CD4-positive, alpha-beta T cell (primary cell): ENCODE measurements at places on chromosomes 2 and 18.

DNA sequence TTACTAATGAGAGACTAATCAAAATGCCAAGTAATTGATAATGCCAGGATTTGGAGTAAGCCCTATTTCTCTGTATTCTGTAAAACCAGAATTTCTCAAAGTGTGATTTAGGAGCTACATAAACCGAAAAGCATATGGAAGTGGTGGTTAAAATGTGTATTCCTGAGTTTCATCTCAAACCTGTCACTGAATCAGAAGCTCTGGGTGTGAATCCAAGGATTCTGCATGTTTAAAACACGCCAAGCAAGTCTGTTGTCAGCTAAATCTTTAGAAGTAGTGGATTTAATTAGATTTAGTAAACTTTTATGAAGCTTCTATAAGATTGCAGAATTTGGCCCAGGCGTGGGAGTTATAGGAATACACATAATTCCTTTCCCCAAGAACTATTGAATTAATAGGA is 700.3 kb downstream of the DCC start:
- DNase-seq = no peak

- DNase-seq = no peak
Measured at GRCh38 chr2:33321236-33321771, 155.1 kb upstream of the RASGRP3 start.

DNA sequence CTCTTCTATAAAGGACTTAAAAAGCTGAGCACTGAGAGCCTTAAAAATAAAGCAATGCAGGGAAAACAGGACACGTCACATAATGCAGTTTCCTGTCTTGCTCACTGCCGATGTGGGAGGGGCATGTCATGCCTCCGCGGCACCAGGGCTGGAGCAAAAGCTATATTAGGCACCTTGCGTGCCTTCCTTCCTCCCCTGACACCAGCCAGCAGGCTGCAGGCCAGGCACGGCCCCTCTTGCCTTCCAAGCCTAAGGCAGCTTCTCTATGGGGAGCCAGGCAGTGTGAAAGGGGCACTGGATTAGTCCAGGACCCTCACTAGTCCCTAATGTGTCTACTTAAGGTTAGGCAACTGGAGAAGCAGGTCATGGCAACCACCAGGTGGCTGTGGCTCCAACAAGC is 26.3 kb downstream of the MRPL35 start:
- peak; percentile 37 for DNase-seq

- no peak for DNase-seq
Measured at GRCh38 chr2:122545821-122546220, 790.4 kb downstream of the TSN start.

DNA sequence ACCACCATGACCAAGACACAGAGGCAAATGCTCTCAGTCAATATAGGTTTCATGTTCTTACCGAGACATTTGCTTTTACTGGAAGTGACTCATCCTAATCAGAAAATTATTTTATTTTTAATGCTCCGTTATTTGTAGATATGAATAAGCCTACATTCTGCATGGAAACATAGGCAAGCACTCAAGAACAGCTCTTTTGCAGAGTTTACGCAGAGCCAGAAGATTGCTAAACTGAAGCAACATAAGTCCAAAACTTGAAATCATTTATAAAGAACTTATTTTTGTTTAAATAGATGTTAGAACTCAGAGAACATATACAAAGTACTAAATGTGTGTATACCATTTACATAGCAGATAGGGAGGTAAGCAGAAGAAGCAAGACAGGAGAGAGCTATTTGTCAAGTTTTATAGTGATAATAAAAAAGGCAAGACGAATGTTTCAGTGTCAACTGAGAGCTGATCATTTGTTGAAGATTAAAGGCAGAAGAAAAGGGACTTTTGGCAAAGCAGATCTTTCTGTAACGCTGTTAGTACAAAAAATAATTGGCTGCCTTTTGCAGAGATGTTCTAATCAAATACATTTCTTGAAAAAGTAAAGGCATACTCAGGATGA is 12.4 kb upstream of the PPP1R1C start:
- DNase-seq = no peak

GRCh38 chr18:21997207-21998143 is 171.9 kb upstream of the GATA6 start:
- peak; percentile 38 for DNase-seq

- no peak for DNase-seq
Measured at GRCh38 chr2:118779362-118779761, 68.1 kb downstream of the EN1 start.

- no peak for DNase-seq
Measured at GRCh38 chr2:168626096-168626495, 170.0 kb downstream of the CERS6 start.

DNA sequence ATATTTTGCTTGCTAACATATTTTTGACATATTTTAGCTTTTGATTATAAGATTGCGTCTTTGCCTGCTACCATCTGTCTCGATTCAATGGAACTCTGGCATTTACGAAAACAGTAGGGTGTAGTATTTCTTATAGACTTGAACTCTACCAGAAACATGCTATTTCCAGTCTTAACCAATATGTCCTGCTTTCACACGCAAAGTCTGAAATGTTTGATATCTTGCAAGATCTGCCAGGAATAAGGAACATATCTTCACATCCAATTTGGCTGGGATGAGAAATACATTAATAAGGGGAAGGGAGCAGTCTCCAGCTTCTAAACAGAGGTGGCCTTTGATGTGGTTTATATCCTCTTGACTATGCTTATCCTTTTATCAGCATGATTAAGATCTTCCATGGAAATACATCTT is 299.4 kb downstream of the ZNF521 start:
- no peak for DNase-seq

DNA sequence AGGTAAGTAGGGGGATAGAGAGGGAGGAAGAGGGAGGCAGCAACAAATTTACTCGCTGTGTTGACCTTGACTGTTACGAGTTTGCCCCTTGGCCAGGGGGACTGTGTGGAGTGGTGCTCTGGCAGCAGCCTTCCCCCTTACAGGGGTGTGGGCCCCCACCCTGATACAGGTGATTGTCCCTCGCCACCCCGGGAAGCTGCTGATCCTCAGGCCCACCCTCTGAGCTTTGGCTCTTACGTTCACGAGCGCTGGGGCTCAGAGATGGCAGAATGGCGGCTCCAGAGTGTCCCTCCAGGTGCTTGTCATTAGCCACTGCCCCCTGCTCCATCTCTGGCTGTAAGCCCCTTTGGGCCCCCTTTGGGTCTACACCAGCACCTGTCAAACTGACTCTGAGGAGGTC is 88.6 kb downstream of the GLI2 start:
- no peak for DNase-seq

DNA sequence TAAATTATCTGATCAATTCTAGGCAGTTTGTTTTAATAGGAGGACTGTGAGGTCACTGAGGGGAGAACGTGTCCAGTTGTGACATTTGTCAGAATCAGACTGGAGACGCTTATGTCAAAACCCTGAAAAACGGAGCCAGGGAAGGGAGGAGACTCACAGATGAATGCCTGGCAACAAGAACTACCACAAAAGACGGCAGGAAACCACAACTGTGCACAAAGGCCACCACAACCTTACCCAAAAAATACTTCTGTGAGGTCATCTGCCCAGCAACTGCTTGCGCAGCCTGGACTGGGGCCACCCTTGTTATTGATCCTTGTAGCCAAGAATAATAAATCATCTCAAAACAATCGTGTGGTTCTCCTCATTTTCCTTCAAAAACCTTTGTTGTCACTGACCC is 173.0 kb upstream of the ALKAL2 start:
- peak; percentile 24 for DNase-seq

- no peak for DNase-seq
Measured at GRCh38 chr2:162266460-162266760, 23.2 kb upstream of the FAP start.

DNA sequence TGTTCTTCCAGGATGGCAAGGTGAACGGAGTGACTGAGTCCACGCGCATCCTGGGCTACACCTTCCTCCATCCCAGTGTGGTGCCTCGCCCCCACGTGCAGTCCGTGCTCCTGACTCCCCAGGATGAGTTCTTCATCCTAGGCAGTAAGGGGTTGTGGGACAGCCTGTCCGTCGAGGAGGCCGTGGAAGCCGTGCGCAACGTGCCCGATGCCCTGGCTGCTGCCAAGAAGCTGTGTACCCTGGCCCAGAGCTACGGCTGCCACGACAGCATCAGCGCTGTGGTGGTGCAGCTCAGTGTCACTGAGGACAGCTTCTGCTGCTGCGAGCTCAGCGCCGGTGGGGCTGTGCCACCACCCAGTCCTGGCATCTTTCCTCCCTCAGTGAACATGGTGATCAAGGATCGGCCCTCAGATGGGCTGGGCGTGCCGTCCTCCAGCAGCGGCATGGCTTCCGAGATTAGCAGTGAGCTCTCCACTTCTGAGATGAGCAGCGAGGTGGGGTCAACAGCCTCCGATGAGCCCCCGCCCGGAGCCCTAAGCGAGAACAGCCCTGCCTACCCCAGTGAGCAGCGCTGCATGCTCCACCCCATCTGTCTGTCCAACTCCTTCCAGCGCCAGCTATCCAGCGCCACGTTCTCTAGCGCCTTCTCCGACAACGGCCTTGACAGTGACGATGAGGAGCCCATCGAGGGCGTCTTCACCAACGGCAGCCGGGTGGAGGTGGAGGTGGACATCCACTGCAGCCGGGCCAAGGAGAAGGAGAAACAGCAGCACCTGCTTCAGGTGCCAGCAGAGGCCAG is 263.1 kb downstream of the PHLPP1 start:
- DNase-seq = no peak

DNA sequence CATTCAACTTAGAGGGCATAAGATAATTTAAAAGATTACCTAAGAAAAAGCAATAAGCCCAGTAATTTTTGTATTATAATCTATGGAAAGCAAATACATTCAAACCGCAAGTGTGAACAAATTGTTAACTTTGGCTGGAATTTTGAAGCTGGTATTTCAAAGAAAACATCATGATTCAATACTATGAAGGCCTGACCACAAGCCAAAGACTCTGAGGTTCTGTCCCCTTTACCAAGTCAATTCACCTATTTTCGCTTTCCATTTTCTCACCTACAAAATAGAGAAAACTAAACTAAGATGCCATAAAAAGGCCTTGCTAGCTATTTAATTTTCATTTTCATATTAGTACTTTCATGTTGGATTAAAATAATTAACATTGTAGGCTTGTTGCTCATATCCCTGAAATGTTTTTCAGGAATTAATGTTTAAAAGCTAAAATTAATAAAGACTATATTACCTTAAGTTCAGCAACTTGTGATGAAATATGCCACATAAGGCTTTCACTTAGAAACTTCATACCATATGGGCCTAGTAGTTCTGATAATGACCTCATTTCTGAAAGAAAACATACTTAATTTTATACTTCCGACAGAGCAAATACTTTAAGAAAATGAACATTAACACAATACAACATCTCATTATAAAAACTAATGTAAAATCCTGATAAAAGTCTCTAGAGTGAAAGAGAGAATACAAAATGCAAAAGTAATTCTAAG is 85.7 kb upstream of the FRZB start:
- no peak for DNase-seq

GRCh38 chr2:67645280-67646138 is 248.4 kb downstream of the ETAA1 start:
- no peak for DNase-seq

DNA sequence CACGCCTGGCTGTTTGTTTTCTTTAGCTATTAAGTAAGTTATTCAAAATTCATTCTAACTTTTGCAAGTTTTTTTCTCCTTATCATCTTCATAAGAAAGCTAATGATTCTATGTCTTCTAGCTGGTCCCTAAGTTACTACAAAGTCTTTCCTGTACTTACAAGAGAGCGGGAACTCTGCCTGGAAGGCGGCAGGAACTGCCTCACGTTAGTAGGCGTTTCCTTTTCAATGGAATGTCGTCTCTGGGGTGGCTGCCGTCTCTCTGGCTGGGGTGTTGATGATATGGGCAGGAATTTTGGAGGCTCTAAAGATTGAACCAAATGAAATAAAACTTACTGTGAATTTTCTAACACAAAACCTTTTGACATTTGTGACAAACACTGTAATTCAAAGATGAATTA is 55.5 kb downstream of the PRELID3A start:
- no peak for DNase-seq

GRCh38 chr18:57806201-57806977 is 3.3 kb upstream of the ATP8B1 start:
- no peak for DNase-seq

DNA sequence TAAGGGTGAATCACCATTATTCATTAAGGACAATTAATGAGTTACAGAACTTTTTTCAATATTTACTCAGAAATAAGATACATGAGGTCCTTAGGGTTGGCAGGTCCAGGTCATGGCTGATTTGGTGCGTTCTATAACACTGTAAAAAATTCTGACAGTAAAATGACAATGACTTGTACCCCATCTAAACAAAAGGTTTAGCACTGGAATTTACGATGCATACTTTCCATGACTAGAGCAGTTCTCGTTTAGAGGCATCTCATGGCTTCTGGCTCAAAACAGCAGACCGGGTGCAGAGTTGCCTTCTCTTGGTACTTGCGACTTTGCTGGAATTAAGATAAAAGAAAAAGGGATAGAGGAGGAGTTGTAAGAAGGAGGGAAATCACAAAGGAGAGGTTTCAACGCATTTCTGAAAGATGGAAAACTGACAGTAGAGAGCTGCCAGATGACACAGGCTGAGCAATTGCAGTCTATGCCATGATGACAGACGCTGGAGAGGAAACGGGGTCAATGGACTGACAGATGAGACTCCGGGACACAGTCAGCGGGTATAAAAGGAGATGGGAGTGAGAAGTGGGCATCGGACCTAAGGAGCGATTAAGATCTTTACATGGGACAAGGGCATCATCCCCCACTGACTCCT is 4.1 kb upstream of the CYS1 start:
- no peak for DNase-seq

DNA sequence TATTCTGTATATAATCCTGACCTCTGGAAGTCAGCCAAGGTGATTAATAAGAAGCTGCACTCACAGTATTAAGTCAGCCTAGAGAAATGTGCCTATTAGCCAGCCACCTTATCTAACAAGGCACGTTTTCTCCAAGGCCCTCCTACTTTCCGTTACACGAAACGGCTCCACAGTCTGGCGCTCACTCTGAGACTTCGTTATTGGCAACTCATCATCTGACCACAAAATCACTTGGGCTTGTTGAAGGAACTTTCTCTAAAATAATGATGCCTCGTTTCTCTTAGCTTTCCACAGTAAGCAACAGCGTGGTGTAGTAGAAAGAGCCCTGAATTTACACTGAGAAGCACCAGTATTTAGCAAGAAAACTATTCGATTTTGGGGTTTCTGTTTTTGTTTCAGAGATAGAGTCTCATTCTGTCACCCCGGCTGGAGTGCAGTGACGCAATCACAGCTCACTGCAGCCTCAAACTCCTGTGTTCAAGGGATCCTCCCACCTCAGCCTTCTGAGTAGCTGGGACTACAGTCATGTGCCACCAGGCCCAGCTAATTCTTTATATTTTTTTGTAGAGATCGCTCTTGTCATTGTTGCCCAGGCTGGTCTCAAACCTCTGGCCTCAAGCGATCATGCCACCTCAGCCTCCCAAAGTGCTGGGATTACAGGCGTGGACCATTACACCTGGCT is 53.6 kb upstream of the SLC14A1 start:
- DNase-seq = no peak

GRCh38 chr18:11689669-11690565 is 853 bp downstream of the GNAL start:
- no peak for DNase-seq

DNA sequence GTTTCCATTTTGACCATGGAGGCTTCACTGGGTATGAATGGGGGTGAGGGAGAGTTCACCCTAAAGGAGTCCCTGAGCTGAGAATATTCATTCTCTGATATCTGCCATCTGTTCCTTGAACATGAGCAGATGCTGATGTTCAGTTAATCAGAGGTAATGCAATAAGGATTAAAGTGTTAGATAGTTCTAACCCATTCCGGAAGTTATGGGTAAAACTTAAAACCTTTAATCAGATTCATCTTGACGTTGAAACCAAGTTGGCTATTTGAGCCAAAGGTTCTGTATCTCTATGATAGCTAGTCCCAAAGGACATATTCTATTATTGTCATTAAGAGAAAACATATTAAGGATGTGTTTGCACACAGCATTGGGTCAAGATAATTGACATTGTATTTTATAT is 268.9 kb downstream of the PLCL1 start:
- no peak for DNase-seq
